ENCODE measurements at places on chromosomes 7 and 10. TPM values are rescaled to one million over a fixed set of nuclear protein-coding genes. Genes with fewer than 3 reads are reported as not detected.

Gene LOXL4
- 0.92 TPM for total RNA-seq

Gene SPACDR
- total RNA-seq: 0.71 TPM

Gene DLX6
- not detected for total RNA-seq

Gene HMX3
- total RNA-seq: 0.12 TPM

- no peak for DNase-seq
Observed at GRCh38 chr7:27123477-27124053, 7.0 kb downstream of the HOXA4 start.

DNA sequence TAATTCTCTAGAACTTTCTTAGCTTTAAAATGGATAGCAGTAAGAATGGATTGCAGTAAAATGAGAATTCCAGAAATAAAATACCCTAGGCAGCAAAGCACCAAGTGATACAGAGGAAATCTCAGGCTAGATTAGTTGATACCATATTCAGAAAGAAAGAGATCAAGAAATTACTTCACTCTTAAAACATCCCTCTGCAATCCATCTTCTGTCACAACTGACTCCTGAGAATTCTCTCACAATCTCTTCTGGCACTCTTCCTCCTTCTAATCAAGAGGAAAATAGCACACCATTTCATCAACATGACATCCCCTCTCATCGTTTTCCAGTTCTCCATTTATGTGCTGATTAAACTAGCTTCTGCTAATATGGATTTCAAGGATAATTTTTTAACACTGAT lies 42.2 kb upstream of the LAMB1 start:
- no peak for DNase-seq

- DNase-seq: no peak
Observed at GRCh38 chr10:109947111-109947920, 24.0 kb upstream of the XPNPEP1 start.

Gene UPK3B
- not detected for total RNA-seq

- DNase-seq: peak; percentile 96
Observed at GRCh38 chr7:99551767-99552463, at the start of gene FAM200A. Gene FAM200A (minus strand): TSS chr7:99552114. CDS start chr7:99548407, 3,707 bp downstream.

Gene TAS2R5
- 3.9 TPM for total RNA-seq

DNA sequence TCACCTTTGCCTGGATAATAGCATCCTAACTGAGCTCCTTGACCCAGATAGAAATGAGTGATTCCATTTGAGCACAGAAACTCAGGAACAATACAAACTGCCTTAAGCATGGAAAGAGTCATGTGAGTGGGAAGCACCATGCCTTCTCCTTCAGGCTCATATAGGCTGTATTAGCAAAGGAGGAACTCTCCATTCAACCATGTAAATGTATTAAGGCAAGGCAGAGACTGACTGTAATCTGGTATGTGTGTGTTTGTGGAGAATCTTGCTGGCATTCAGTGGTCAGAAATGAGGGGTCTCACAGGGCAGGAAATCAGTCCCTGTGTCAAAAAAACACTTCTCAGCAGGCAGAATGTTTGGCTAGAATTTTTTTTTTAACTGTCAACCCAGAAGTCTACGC lies 40.2 kb downstream of the COA1 start:
- DNase-seq: no peak

DNA sequence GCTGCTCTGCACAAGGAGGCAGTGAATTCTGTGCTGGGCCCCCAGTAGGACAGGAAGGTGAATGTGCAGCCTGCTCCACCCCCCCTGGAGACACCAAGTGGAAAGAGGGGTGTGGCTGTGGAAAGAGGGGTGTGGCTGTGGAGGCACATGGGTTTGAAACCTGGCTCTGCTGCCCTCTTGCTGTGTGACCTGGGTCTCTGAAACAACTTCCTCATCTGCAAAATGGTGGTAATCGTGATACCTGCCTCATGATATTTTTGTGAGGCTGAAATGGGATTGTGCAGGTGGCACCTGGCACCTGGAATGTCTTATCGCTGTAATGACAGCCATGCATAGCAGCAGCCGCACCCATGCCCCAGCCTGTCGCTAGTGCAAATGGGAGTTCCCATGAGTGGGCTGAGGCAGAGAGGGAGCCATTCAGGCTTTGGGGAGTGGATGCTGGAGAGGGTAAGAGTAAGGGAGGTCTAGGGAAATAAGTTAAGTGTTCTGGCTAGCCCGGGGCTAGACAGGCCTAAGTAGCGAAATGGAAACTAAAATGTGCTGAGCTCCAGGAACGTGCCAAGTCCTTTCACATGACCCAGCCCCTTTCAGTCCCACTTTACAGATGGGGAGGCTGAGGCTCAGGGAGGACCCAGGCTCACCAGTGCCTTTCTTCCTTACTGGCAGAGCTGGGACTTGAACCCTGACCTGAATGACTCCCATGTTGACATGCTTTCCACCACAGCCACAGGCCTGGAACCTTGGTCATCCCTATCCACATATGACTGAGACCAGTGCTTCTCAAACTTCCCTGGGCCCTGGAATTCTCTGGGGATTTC lies 35.0 kb downstream of the C10orf105 start:
- DNase-seq: no peak

Gene C10orf90
- total RNA-seq: not detected

Gene CHN2
- total RNA-seq: 6.6 TPM

GRCh38 chr10:86178401-86179152 lies 188.0 kb downstream of the GRID1 start:
- DNase-seq: peak; percentile 74

Gene CLRN3
- 0.12 TPM for total RNA-seq

DNA sequence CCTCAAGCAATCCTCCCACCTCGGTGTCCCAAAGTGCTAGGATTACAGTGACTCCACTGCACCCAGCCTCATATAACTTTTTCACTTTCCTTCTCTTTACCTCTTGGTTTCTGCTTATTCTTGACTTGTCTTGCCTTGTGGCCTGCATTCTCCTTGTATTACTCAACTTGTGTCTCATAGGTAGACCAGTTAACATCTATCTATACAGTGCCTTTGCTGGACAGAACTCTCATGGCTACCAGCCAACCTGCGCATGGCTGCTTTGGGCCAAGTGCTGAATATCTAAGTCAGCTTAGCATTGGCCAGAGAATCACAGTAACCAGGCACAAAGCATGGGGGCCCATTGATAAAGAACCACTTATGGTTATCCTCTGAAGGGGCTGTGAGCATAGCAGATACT lies 42.6 kb upstream of the ZNRF2 start:
- no peak for DNase-seq

GRCh38 chr10:12781976-12782375 lies 219.5 kb downstream of the CCDC3 start:
- no peak for DNase-seq

Gene SLC13A1
- total RNA-seq: not detected

DNA sequence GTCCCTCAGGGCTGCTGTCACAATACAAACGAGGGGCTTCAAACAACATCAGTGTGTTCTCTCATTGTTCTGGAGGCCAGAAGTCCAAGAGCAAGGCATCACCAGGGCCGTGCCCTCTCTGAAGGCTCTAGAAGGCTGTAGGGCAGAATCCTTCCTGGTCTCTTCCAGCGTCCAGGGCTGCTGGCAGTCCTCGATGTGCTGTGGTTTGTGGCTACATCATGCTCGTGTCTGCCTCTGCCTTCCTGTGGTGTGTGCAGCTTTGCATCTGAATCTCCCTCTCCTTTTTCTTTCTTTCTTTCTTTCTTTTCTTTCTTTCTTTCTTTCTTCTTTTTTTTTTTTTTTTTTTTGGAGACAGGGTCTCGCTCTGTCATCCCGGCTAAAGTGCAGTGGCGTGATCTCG lies 103.5 kb downstream of the INSYN2A start:
- DNase-seq: no peak

Gene GPR146
- 0.79 TPM for total RNA-seq

Gene SCIN
- total RNA-seq: not detected

Gene CADPS2
- 13.2 TPM for total RNA-seq

DNA sequence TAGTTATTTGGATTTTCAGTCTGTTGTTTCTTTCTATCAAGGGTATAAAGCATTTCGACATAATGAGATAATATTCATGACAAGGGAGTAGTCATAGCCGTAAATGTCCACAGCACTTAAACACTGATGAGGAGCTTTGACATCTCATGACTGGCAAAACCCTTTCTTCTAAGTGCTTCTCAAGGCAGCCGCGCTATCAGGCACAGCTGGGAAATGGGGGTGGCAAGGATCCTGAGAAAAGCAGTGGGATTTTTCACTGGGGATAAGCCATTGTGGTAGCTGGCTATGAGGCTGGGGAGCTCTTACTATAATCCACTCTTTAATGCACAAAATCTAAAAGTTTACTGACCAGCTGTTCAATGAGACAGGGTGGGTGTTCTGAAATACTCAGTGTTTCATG lies 493.2 kb upstream of the KLF6 start:
- no peak for DNase-seq

DNA sequence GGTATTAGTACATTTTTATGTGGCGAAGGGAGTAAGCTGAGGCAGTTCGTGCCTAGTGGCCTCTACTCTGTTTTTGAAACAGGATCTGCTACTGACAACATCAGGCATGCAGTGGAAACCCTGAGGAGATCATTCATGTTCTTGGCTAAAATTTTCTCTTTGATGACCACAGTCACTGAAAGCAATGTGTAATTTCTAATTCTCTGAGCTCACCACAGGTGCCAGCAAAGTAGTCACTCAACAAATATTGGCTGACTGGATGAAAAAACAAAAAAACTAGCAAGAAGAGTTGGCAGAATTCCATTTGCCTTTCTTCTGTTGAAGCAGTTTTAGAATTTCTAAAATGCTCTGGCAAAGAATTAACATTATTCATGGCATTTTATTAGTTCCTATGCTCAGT lies 176.5 kb upstream of the KCTD7 start:
- no peak for DNase-seq

DNA sequence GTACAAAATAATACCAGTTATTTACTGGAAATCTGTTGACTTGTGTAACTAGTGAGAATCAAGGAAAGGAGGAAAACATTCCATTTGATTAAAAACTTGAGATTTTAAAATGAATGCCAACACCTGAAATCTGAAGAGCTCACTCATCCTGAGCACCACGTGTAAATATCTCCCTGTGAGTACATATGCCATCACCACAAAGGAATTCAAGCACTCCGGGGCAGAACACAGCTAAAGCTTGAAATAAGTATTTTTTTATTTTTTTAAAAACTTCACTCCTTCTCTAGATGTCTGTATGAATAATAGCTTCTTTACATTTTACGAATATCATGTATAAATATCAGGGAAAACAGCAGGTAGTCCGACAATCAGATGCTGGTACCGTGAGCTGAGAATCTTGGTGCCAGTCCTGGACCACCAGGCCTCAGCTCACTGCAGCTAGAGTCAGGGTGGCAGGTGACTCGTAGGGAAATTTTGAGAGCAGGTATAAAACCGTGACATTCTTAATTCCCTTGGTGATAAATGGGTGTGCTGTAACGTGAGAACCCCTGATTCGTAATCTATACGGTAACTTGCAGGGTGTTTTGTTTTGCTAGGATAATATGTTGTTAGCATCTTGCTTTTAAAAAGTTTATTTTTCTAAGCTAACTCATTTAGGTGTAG lies 12.7 kb downstream of the LMTK2 start:
- no peak for DNase-seq

Gene OR2A42
- 0.15 TPM for total RNA-seq

DNA sequence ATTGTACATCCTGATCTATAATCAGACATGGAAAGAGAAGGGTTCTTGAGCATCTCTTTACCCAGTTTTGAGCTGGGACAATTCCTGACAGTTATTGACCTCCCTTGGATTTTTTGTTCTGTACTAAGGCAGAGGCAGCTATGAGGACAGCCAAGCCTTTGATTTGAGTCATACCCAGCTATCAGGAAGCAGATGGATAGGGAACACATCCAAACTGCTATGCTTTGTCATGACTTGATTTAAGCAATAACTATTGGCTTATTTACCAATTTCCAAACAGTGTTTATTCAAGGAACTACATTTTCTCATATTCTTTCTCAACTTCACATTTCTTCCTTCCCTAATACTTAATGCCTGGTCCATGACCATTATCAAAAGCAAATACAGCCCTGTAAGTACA lies 396.4 kb upstream of the STEAP1 start:
- no peak for DNase-seq

- DNase-seq: no peak
Observed at GRCh38 chr10:61941202-61941681, 39.7 kb downstream of the ARID5B start.

Gene ZNF25
- 3.3 TPM for total RNA-seq

DNA sequence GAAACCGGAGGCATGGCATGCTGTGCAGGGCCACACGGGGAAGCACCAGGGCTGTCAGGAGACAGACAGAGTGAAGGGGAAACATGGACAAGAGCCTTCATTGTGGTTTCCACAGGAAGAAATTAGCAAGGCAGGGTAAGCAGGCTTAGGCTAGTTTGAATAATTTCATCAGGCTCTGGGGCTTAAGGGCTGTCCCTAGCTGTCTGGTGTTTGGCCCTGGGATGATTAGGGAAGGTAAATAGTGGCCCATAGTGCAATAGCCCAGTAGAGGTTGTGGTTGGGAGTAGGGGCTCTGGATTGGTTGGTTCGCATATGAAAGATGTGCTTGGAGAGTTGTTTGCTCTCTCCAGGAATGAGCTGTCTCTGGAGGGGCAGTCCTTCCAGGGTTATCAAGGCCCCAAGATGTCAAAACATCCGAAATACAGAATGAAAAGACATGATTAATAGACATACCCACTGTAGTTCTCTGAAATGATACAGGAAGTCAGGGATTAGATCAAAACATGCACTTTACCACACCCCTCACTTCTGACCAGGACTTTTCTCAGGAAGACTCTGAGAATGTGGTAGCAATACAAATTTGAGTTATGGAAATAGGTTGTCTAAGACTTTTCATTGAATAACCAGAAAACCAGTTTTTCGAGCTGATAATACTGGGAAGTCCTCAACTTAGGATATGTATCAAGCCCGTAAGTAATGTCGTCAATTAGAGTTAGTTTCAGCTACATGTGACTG lies 224.9 kb upstream of the NFE2L3 start:
- no peak for DNase-seq
